Stimulated activated CD4-positive, alpha-beta T cell treated with anti-CD3 and anti-CD28 coated beads, Interleukin-1b, Interleukin-23, amount 100 ng/mL, for 48 hours (primary cell): ENCODE measurements at places on chromosomes 3 and 15.

DNA sequence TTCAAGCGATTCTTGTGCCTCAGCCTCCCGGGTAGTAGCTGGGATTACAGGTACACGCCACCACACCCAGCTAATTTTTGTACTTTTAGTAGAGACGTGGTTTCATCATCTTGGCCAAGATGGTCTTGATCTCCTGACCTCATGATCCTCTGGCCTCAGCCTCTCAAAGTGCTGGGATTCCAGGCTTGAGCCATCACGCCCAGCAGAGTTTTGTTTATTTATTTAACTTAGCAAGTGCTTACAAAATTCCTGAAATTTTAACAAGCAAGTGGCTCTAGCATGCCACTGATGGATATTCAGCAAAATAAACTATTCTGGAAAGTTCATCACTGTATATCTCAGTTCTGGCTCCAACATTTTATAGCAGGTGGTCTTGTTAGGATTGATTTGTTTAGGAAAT is 585.9 kb downstream of the OTOL1 start:
- no peak for DNase-seq

DNA sequence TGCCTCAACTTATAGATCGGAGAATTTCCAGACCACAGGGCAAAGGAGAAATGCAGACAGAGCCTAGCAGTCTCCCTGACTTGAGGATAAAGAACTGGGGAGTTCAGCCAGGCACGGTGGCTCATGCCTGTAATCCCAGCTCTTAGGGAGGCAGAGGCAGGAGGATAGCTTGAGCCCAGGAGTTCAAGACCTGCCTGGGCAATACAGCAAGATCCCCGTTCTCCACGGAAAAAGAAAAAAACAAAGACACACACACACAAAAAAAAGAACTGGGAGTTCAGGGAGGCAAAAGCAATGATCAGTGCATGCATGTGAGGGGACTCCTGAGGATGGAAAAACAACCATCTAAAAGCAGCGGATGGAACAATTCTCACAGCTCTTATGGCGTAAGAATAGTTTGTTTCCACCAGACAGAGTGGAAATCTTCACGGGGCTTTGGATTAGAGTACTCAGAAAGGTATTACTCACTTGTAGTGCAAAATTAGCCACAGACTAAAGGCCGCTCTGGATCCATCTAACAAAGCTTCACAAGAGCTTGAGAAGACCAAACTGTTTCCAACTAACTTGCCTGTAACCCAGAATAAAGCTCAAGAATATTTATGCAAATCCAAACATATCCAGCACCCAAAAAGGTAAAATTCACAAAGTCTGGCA is 16.3 kb downstream of the SEC11A start:
- DNase-seq, result no peak

DNA sequence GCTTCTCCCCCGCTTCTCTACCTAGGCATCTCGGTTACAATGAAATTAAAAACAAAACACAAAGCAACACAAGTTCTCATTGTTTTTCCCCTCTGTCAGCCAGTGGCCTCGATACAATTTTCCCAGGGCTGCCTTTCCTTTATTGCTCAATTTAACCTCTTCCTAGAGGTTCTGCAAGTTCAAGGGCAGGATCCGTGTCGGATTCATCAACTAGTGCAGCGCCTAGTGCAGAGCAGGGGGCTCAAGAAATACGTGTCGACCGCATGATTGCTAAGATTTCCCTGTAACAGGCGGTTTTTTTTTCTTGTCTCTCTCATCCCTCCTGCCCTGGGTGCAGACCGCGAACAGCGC is 1.4 kb upstream of the BHLHE40 start:
- DNase-seq, result no peak

DNA sequence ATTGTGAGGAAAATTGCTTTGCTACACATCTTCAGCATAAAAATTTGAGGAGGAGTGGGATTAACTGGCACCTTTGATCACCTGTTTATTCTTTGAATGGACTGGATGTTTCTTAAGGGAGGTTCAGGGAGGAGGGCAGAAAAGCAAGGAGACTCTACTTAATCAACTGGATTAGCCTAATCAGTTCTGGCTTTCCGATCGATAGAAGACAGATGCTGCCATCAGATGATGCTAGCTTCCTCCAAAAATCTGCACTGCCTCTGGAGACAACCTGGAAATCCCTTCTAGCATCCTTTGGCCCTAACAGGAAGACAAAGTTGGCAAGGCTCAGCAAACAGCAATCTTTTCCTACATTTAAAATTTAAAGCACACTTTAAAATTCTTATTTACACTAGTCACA is 197.8 kb downstream of the EBLN2 start:
- no peak for DNase-seq

GRCh38 chr3:30538791-30539190 is 67.6 kb upstream of the TGFBR2 start:
- no peak for DNase-seq

GRCh38 chr3:37375184-37376127 is 201.1 kb upstream of the LRRFIP2 start:
- DNase-seq, result no peak

DNA sequence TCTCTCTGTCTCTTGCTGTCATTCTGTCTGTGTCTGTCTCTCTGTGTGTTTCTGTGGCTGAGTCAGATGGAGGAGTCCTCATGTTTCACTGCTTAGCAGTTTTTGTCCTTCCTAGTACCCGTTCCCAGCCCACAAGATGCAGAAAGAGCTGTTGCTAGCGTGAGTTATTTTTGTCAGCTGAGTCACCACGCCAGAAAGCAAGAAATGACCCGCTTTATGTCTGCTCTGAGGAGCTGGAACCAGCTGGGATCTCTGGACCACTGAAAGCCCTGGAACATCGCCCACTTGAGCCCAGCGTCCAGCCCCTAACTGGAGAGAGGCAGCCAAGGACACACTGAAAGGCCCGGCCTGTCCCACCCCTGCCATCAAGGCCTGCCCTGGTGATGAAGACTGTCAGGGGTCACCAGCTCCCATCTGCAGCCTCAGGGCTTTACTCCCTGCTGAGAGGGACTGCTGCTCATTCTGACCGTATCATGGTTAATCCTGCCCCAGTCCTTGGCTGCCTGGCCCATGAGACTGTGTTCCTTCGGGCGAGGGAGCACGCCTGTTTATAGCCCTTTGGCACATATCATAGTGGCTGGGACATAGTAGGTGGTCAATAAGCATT is 101.7 kb upstream of the TPM1 start:
- DNase-seq, result peak; percentile 39

DNA sequence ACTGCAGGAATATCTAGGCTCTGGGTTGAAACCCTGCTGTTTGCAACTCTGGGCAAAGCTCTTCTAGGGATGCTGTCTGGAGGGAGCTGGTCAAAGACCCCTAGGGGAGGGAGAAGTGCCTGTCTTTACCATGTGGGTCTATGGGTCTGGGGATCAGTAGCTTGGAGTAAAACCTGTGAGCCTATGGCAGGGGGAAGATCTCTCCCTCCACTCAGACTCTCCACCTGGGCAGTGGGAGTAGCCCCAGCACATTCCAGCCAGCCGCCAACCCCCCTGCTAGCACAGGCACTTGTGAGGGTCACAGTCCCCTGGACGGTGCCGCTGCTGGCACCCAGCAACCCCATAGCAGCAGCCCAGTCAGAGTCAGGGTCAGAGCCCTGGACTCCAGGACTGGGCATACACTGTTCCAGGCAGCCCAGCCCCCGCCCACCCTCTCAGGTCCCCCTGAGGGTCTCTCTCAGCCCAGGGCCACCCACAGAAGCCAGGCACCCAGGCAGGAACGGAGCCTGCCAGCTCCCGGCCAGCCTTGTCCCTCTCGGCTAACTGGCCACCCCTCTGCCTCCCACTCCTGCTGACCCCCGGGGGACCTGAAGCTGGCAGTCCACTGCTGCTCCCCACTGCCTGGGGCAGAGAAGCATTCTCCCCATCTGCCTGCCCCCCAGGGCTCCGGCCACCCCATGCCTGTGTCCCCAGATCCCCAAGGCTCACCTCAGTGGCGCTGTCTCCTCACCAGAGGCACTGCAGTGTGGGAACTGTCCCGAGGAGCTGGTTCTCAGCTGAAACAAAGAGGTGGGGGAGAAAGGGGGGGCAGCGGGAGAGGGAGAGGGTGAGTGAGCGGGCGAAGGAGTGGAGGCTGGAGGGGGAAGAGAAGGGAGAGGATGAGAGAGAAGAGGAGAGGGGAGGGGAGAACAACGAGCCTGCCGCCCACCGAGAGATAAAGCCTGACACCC is 10.8 kb downstream of the GLYCTK start:
- DNase-seq, result no peak

DNA sequence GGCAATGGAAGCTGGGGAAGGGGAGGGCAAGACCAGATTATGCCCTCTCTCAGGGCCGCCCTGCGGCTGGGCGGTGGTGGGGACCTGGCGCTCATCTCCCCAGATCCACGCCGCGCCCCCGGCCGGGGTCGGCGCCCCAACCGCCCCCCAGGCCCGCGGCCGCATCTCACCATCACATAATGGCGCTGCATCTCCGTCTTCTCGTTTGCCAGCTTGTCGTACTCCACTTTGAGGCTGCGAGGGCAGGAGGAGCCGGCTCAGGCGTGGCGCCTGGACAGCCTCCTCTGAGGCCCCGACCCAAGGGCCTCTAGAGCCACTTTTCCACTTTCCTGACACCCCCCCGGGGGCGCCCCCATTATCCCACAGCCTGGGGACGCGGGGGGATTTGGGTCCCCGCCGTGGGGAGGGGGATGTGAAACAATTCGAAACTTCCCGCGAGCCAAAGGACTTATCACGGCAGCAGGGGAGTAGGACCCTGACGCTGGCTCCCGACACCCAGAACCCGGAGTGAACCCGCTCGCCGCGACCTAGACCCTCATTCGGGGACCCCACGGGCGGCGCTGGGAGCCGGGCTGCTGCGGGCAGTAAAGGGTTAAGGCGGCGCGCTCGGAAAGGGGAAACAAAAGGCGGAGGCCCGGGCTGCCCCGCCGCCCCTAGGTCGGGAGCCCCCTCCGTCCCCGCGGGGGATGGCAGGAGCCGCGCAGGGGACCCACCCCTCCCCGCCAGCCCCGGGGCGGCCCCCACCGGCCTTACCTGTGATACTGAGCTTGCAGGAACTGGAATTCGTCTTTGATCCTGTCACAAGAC is 2.1 kb downstream of the TLE3 start:
- peak; percentile 41 for DNase-seq

DNA sequence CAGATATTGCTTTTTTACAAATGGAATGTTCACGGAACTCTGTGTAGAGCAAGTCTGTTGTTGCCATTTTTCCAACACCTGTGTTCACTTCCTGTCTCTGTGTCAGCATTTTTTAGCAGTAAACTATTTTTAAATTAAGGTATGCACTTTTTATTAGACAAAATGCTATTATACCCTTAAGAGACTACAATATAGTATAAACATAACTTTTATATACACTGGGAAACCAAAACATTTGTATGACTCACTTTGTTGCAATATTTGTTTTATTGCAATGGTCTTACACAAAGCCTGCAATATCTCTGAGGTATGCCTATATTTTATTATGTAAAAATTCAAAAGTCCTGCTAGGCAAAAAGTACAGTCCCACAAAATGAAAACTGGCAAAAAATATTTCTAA is 39.8 kb upstream of the FGF7 start:
- DNase-seq, result no peak

DNA sequence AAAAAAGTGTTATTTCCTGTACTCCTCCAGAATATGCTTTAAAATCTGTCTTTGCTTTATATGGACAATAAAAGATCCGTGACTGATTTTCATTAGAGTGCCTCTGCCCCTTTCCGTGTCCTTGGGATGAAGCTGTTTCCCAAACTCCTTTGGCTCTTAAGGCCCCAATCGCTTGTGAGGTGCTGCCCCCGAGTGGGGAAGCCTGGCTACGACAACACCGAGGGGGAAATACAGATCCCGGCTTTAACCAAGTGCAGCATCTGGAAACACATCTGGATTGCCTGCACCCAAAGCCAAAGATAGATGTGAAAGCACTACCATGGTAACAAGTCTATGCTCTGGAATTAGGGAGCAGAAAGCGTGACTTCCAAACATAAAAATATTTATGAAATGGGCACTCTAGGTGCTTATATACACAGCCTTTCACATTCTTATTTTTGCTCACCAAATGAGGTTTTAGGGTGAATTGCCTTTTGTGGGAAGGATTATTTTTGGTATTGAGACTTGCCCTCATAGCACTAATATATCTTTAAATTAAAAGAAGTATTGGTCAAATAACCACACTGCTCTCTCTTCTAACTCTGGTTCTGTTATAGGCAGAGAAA is 40.6 kb upstream of the ADCY5 start:
- DNase-seq, result peak; percentile 22

- no peak for DNase-seq
Observed at GRCh38 chr15:48721061-48721810, 75.7 kb upstream of the FBN1 start.

DNA sequence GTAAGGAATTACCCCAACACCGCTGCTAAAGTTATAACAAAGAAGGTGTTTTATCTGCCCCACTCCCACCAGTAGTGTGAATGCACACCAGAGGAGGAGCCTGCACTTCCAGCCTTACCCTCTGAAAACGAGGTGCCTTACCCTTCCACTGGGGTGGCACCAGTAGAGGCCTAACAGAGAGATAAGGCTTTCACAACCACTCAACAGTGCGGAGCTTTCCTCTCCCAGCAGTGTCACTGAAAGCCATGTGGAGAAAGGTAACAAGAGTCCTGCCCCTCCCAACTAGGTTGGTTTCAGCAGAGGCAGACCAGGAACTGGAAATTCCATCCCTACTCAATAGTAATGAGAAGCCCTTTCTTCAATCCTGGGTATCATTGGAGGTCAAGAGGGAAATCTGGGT is 539.2 kb downstream of the VGLL3 start:
- DNase-seq, result no peak

DNA sequence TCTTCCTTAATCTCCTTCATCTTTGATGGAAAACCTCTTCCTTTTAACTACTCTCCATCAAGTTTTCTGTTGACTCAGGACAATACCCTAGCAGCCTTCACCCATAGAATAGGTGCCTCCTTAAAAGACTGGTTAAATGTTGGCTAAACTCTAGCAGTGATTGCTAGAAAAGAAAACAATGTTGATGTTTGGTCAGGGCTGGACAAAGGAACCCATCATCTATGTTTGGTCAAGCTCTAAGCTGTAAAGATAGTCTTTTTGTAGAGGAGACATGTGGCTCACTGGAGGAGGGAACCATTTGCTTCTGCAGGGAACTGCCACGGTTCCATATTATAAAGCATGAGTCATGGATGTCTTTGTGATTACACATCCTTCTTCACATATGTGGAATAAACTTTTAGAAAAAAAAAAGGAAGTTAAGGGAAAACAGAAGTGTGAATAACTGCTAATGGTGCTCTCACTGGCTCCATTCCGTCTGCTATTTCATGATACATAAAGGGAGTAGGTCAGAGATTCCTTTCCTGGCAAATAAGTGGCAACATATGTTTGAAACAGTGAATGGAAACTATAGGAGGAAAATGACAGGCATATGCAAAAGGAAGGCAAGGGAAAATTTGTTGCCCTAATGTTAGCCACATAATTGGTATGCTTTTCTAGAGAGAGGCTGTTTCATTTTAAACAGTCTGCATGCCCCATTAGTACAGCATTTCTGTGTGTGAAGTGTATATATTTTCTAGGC is 78.2 kb downstream of the CMSS1 start:
- no peak for DNase-seq

GRCh38 chr3:61875046-61875844 is 313.9 kb downstream of the PTPRG start:
- DNase-seq, result no peak

DNA sequence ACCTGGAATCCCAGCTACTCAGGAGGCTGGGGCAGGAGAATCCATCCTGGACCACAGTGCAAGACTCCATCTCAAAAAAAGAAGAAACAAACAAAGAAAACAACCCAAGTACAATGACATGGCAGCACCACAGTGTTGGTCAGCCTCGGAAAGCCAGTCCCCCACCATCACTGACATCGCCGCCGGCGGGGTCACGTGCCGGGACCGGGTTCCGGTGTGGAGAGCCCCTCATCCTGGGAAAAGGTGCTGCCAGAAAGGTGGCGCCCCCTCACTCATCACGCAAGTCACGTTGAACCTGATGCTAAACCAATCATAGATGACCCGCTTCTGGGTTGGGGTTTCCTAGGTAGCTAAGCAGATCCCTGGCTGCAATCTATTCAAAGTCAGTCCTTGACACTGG is 17.8 kb downstream of the QRICH1 start:
- DNase-seq, result no peak
